HCT116 (cell line): ENCODE measurements at places on chromosomes 5 and 9. TPM values are rescaled to one million over a fixed set of nuclear protein-coding genes. Genes with fewer than 3 reads are reported as not detected.
A peak's percentile ranks its signal among the peaks of the same experiment; 100 is the strongest.

GRCh38 chr5:40841068-40841805, at the start of gene CARD6:
CARD6 (plus strand) TSS chr5:40841367; CDS start chr5:40841383, 16 bp downstream.
- DNase-seq = no peak

GRCh38 chr5:65105301-65105700, 336.6 kb downstream of the CWC27 start:
- DNase-seq = no peak

GRCh38 chr5:42564689-42565356, 141.6 kb downstream of the GHR start:
- DNase-seq = no peak

- DNase-seq = no peak
These were observed 597.9 kb upstream of the SGCD start for GRCh38 chr5:155728857-155729683.

GRCh38 chr5:83085106-83085505, 7.8 kb downstream of the XRCC4 start:
- DNase-seq = no peak

- DNase-seq = peak; percentile 71
These were observed 34.8 kb upstream of the TRIO start for GRCh38 chr5:14108170-14108996.

DNA sequence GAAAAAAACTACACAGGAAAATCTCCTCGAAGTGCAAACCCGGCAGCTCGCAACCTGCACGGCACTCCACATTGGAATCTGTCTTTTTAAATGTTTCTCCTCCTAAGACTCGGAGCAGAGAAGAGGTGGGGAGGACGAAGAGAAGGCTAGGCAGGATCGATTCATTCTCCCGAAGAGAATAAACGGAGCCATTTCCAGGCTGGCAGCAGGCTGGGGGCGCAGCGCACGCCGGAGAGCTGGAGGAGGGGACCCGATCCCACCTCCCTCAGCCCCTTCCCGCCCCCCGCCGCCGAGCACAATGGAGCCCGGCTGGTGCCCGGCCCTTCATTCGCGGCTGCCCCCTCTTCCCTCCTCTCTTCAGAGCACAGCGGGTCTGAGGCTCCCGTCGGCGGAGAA, 628 bp downstream of the HOMER1 start:
- no peak for DNase-seq

- DNase-seq = no peak
These were observed 174.2 kb downstream of the TMEM161B start for GRCh38 chr5:88094403-88094802.

Gene GLDC
- total RNA-seq = 4.9 TPM

Gene PKD2L2
- total RNA-seq = not detected

Gene CAPSL
- total RNA-seq = not detected

Gene DDX31
- 25.8 TPM for total RNA-seq

Gene IL5
- not detected for total RNA-seq

Gene B4GALT1
- total RNA-seq = 31.4 TPM
